Stimulated activated CD4-positive, alpha-beta T cell treated with anti-CD3 and anti-CD28 coated beads, TNF-alpha, amount 100 ng/mL, for 4 hours (primary cell): ENCODE measurements at places on chromosomes 3 and 15.

- DNase-seq: no peak
These were observed 27.8 kb upstream of the LYZL4 start for GRCh38 chr3:42438193-42438592.

DNA sequence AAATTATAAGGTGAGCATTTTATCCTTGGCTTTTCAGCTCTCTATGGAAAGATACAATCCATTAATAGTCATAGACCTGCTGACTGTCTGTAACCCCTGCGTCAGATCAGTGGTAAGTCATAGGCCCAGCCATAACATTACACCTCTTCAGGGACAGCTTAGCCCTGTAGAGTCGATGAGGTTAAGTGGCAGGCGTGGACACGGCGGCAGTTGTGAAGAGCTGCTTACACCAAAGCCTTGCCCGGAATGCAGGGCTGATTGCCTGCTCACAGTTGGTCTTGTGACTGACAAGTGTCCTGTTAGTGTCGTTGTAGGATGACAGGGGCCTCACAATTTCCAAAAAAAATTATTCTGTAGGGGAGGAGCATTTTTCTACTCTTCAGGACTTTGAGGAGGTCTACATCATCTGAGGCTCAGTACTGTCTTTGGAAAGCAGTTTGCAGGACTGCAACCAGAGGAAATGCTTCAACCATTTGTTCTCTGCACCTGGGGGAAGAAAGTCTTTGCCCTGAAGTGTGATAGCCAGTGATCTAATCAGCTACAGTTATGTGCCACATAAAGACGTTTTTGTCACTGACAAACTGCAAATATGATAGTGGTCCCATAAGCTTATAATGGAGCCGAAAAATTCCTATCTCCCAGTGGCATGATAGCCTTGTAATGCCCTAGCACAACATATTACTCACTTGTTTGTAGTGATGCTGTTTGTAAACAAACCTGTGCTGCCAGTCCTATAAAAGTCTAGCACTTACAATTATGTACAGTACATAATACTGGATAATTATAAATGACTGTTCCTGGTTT is 14.9 kb upstream of the SELENOT start:
- no peak for DNase-seq

DNA sequence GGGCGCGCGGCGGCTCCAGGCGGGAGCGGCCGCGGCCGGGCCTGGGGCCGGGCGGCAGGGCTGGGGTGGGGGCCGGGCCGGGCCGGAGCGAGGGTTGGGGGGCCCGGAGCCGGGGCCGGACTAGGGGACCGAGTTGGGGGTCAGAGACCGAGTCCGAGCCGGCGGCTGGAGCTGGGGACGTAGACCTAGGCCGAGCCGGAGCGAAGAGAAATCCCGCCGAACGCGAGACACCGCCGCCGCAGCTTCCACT is 37.3 kb downstream of the HMCES start:
- DNase-seq: no peak

DNA sequence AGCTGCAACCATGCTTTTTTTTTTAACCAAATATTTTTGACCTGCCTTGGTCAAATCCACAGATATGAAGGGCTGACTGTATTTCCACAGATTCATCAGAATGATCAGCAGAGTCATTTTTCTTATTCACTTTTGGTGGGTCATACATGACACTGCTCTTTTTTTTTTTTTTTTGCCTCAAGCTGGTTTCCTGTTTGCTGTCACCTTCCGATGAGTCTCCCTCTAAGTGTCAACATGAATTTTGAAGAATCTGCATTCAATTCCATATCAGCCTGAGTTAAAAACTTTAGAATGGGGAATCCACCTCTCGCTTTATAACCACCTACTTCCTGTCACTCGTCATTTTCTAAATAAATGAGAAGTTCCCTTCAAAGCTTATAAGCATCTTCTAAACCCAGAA is 2.2 kb upstream of the SLC12A8 start:
- DNase-seq: no peak

GRCh38 chr3:51789437-51789836 is 10.4 kb upstream of the IQCF6 start:
- DNase-seq: no peak

GRCh38 chr15:85026304-85027032 is 44.8 kb downstream of the PDE8A start:
- DNase-seq: no peak

- no peak for DNase-seq
These were observed 27.6 kb downstream of the BDH1 start for GRCh38 chr3:197528190-197528589.

DNA sequence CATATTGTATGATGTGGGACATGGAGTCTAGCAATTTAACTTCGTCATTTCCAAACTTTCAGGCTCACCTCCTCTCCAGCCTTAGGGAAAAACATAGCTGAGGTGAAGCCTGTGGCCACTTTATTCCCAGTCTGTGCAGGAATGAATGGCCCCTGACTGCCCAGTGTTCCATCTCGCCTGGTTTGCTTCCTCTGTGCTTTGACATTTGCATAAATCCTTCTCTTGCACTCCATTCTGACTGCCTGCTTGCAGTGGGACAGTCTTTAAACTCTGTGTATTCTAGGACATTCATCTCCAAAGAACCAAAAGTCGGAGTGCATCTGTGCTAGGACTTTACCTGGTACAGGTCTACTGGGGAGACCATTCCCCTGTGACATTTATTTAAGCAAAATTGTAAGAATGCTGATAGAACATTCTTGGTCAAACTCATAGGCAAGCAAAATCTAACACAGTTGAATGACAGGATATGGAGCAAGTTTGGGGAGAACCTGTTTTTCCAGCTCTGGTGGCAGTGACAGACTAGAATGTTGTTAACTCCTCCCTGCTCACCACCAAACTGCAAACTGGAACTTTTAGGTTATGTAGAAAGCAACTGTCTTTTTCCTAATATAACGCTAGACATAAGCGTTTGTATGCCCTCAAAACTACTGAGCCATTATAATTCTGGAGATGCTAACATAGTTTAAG is 22.1 kb downstream of the TMED3 start:
- DNase-seq: no peak

DNA sequence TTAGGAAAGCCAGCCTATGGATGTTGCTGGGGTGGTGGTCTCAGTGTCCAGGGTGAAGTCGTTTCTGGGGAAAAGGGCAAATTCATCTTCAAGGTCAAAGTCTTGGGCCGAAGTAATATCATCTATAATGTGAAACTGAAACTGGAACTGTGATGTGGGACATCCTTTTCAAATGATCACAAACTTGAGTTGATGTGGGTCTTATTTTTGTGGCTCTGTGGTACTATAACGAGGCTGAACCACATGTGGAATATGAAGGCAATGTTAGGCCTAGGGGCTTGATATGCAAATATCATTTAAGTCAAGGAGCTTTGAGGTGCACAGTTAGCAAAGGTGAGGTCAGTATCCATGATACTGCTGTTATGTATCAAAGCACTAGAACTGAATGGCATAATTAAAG is 1.5 kb upstream of the CD200R1L start:
- no peak for DNase-seq

GRCh38 chr3:80537680-80538079 is 769.9 kb upstream of the ROBO1 start:
- DNase-seq: no peak

- DNase-seq: no peak
These were observed 361.4 kb downstream of the VGLL3 start for GRCh38 chr3:86629511-86629910.

DNA sequence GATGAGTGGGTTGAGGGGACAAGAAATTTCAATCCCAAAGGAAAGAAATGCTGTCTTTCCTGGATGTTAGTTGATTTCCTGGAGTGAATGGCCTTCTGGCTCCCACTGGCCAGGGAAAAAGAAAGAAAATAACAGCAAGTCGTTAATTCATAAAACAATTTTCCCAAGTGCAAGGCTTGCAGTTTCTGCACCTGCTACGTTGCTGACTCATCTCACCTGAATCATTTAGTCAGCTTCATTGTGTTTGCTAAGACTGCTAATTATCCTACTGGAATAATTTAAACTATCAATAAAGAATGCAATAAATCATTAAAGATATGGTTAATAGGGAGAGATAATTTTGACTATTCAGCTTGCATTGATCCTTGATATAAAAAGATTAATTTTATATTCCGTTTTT is 387.6 kb downstream of the ROBO2 start:
- no peak for DNase-seq

DNA sequence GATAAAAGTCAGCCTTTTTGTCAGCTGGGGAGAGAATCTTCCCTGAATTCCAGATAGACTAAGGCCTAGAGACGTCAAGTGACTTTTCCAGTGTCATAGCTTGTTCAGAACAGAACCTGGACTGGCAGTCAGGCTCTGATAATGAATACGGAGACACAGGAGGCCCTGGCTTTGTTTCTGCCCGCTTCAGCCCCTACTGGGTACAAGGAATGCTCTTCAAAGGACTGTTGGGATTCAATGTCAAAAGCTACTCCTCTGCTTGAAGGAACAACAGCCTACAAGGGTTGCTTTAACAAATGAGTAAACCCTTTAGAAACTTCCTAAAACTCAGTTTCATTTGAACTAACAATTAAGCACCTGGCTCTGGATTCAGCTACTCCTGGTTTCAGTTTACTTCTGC is 412.3 kb downstream of the OXSM start:
- DNase-seq: no peak

DNA sequence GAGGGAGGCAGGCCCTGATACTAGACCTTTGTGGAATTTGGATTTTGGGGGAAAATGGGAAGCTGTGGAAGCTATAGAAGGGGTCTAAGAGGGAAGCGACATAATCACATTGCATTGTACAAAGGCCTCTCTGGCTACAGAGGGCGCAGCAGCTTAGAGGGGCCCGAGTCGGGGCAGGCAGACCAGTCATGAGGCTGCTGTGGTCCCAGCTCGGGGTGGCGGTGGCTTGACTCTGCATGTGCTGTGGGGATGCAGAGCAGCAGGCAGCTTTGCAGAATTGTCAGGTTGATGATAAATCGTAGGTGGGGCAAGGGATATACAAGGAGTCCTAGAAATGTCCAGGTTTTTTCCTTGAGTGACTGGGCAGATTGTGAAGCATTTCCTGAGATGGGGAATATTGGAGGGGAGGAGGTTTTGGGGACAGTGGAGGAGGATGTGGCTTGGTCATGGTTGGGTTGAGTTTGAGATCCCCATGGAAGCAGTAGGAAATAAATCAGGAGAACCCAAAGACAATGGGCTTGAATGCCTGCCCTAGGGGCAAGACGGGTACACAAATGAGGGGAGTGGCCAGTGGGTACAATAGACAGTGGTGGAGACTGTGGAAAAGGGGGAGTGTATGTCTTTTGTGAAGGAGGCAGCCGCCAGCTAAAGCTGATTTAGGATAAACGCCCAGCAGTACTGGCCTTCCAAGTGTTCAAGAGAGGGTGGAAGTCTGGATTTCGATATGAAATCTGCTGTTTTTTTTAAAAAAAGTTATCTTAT is 94.1 kb downstream of the HMG20A start:
- no peak for DNase-seq

- DNase-seq: no peak
These were observed 24.1 kb downstream of the PDE8A start for GRCh38 chr15:85005746-85006145.
